ENCODE measurements at places on chromosomes 6 and 20.

GRCh38 chr6:90895299-90896074, 308.6 kb upstream of the MAP3K7 start:
- DNase-seq: no peak

DNA sequence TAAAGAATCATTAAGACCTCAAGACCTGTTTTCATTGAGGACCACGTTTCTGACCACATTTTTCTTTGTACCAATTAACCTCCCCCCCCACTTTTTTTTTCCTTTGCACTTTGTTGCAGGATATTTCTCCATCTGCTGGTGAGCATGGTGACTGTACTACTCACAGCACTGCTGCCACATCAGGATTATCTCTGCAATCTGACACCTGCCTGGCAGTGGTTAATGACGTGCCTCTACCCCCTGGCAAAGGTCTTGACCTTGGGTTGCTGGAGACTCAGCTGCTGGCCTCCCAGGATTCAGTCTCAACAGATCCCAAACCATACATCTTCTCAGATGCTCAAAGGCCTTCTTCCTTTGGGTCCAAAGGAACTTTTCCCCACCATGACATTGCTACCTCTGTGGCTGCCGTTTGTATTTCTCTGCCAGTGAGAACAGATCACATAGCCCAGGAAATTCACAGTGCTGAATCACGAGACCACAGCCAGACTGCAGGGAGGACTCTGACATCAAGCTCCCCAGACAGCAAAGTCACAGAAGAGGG, 46.6 kb upstream of the EDN3 start:
- no peak for DNase-seq

- no peak for DNase-seq
Observed at GRCh38 chr20:44662261-44662660, 10.8 kb upstream of the ADA start.

DNA sequence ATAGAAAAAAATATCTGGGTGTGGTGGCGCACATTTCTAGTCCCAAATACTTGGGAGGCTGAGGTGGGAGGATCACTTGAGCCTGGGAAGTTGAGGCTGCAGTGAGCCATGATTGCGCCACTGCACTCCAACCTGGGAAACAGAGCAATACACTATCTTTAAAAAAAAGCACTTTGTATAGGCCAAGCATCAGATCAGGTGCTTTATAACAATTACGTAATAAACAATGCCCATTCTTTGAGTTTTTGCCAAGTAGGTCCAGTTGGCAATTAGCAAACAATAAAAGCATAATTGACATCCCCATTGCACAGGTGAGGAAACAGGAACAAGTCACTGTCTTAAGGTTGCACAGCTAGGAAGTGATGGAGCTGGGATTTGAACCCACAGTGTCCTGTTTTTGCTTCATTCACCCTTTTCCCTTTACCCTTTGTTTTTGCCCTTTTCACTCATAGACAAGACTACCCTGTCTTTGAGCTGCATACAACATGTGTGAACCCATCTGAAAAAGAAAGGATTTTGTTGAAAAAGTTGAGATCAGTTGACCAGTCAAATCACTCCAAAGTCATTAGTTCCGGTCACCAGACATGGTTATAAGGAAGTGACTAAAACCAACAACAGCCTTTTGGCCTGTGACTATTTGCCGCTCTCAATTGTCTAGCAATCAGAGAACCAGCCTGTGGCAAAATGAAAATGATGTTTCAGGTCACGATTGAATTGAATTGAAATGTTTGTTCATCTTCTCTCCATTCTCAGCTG, 303.6 kb downstream of the TFAP2C start:
- DNase-seq: no peak

GRCh38 chr6:48078120-48078519, 32.9 kb downstream of the PTCHD4 start:
- DNase-seq: no peak

- DNase-seq: no peak
Observed at GRCh38 chr6:69796073-69796641, 653 bp downstream of the LMBRD1 start.

DNA sequence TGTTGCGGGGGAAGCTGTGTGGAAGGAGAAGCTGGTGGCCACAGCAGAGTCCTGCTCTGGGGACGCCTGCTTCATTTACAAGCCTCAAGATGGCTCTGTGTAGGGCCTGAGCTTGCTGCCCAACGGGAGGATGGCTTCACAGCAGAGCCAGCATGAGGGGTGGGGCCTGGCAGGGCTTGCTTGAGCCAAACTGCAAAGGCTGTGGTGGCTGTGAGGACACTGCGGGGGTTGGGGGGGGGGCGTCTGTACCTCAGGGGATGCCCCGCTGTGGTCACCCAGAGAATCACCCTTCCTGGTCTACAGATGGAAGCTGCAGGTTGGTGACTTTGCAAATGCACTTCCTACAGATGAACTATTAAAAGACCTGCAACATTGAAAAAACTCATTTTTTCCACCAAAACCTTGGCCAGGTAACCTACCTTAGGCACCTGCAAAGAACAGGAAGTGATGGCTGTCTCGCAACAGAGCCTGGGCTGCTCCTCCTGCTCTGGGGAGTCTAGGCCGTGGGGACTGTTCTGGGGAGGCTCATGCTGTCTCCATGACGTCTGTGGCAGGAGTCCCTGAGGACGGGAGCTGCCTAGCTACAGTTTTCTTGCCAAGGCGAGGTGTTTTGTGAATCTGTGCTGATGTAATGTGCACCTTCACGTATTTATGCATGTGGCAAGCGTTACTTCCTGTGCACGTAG, 7.3 kb downstream of the NPBWR2 start:
- no peak for DNase-seq

All from activated T-helper 9 cell treated with anti-CD3 and anti-CD28 coated beads, Interleukin-2, amount 50 U/mL, for 16 hours (primary cell).